ENCODE measurements at places on chromosomes 1 and 21.

GRCh38 chr1:22277662-22278061 is 134.8 kb upstream of the WNT4 start:
- DNase-seq, result no peak

DNA sequence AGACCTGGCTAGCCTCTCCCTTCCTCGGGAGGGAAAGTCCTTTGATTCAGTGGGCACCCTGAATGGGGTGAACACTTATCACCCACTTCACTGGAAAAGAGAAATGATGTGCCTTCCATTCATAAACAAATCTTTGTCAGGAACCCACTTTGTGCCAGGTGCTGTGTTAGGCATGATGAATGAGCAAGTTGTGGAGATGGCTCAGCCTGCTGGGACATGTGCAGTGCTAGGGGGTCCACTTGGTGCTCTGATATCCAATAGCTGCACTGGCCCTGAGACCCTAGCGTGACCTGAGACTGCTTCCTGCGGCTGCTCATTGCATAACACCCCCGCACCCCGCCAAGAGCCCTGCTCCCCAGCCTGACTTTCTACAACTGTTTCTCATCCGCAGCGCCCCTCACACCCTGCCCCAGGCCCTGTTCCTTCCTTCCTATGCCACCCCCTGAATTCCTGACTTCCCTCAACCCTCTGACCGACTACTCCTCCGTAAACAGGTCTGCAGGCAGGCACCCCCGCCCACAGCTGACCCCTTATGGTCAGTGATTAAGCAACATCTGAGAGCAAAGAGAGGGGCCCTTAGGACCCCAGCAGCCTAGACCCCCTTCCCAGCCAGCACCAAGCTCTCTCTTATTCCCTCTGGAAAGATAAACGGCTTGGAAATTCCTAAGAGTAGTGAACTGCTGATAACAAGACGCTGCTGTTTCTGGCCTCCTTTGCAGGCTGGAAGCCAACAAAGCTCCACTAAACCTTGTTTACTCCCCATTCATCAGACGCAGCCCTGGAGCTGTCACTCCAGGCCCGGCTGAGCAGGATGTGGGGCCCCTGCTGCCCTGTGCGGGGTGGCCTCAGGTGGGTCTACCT is 12.9 kb downstream of the CSRP1 start:
- no peak for DNase-seq

- DNase-seq, result peak; percentile 71
These were observed 157.7 kb downstream of the HHIPL2 start for GRCh38 chr1:222390181-222390580.

DNA sequence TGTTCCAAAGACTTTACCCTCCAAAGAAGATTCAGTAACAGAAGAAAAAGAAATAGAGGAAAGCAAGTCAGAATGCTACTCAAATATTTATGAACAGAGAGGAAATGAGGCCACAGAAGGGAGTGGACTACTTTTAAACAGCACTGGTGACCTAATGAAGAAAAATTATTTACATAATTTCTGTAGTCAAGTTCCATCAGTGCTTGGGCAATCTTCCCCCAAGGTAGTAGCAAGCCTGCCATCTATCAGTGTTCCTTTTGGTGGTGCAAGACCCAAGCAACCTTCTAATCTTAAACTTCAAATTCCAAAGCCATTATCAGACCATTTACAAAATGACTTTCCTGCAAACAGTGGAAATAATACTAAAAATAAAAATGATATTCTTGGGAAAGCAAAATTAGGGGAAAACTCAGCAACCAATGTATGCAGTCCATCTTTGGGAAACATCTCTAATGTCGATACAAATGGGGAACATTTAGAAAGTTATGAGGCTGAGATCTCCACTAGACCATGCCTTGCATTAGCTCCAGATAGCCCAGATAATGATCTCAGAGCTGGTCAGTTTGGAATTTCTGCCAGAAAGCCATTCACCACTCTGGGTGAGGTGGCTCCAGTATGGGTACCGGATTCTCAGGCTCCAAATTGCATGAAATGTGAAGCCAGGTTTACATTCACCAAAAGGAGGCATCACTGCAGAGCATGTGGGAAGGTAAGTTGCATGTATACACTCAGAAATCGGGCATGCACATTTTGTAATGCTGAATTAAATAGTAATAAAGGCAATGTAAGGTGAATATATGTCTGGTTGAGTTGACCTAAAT is 97.2 kb downstream of the ZFYVE9 start:
- no peak for DNase-seq

GRCh38 chr1:187759825-187760333 is 931.1 kb downstream of the PLA2G4A start:
- DNase-seq, result no peak

DNA sequence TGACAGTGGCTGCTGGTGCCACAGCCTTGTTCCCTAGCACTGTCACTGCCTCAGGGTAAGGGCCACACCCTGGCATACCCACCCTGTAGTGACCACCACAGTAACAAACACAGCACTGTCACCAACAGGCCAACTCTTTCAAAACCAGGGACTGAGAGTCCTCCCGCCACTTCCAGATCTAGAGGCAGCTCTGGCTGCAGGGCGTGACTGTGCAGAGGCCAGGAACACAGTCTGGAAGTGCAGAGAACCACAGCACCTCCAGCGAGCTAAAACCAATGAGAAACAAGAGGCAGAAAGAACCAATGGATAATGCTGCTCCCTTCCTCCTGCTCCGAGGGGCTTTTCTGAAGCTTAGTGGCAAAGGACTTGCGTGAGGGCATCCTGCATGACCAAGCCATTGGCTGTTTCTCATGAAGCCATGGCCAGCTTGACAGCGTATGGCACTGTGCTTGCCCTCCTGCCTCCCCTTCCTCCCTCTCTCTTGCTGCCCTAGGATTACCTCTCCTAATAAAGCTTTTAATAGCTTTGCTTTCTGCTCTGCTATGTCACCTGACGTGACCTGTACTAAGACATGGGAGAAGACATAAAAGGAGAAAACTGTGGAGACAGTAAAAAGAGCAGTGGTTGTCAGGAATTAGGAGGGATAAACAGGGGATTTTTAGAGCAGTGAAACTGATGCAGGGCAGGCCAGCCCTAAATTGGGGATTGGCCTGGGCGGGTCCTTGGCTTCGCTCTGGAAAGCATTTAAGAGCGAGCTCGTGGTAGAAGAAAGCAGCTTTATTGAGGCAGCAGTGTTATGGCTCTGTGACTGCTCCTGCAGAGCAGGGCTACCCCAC is 7.2 kb downstream of the PARP1 start:
- DNase-seq, result no peak

GRCh38 chr1:978835-979743 is 2.8 kb downstream of the PERM1 start:
- no peak for DNase-seq

- DNase-seq, result no peak
These were observed 67.3 kb downstream of the STUM start for GRCh38 chr1:226615876-226616275.

DNA sequence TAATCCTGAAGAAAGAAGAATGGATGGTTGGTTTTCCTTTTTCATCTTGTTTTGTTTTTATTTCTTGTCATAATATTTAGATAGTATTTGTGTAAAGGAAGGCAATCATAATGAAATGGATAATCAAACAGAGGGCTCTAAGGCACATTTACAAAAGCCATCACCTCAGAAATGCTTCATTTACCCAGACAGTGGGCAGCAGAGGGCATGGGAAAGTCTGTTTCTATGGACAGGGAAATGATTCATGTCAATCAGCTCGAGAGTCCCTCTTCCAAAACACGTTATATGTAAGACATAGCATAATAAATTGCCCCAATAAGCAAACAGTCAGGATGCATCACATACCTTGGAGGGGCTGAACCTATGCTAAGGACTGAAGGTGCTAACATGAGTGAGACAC is 426.1 kb downstream of the PLPP3 start:
- no peak for DNase-seq

- DNase-seq, result no peak
These were observed 121.9 kb downstream of the KCNK1 start for GRCh38 chr1:233735847-233736246.

DNA sequence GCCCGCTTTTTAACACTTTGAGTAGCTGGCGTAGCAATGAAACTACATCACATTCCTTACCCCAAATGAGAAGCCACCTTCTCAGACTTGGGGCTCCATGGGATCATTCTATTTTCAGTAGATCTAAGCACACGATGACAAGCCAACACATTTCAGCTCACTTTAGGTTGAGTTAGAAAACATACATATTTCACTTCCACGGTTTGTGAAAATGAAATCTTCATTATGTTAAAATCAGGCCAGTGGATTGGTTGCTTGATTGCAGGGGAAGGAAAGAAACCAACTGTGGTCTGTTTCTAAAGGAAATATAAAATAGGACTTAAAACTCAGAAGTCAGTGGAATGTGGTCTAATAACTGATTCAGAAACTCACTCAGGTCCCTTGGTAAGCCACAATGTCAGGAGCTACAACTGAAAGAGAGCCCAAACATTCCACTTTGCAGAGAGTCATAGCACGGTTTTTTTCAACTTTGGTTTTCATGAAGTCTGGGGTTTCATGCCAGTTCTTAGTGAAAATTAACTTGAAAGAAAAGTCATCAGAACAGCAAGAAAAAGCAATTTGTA is 82.3 kb upstream of the TIAM1 start:
- peak; percentile 58 for DNase-seq

GRCh38 chr1:180600343-180600742 is 31.5 kb upstream of the XPR1 start:
- no peak for DNase-seq

DNA sequence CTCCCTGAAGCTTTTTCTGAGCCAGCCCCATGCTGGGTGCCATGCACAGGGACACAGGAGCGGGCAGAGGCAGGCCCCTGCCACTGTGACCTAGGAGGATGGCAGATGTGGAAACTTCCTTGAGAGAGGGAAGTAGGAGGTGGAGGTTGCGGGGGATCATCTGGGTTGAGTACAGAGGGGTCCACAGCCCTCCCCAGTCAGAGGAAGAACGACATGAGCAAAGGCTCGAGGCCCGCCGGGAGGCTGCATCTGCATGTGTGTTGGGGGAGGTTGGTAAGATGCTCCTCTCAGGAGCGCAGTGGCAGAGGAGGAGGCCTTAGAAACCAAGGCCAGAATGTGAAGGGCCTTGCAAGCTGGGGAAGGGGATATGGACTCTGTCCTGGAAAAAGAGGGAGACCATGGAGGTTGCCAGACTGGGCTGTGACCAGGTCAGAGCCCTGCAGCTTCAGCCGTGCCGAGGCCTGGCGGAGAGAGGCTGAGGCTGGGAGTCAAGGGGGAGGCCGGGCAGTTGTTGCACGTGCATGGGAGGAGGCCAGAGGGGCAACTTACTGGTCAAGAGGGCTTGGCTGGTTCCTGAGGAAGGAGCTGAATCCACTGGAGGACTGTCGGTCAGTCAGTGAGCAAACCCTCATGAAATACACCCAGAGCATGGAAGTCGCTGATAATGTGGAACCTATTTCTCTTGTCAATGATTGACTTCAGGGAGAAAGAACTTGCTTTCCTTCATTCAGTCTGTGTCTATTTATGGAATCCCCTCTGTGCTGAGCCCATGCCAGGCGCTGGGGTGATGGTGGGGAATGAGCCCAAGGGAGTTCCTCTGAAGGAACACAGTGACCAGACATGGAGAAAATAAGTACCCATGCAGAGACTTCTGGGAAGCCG is 31.7 kb downstream of the A3GALT2 start:
- DNase-seq, result no peak

GRCh38 chr1:83626603-83627002 is 372.3 kb downstream of the TTLL7 start:
- DNase-seq, result no peak

GRCh38 chr1:4868521-4868920 is 214.1 kb downstream of the AJAP1 start:
- no peak for DNase-seq

DNA sequence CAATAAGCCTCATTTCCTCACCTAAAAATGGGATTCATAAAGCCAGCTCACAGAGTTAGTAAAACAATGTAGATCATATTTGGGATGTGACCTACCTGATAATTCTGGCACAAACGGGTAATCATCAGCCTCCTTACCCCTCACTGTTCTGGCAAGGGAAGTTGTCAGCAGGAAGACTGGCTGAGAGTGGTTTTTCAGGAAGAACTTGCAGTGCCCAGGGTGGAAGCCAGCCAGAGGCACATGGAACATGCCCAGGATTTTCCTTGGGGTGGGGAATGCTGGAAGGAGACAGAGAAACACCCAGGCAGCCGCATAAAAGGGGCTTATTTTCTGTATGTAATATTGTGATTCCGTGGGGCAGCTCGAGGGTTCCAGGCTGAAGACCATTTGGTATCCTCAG is 7.7 kb upstream of the SLC5A9 start:
- no peak for DNase-seq

GRCh38 chr1:162954824-162955223 is 93.8 kb upstream of the CCDC190 start:
- peak; percentile 38 for DNase-seq

- no peak for DNase-seq
These were observed 33.4 kb downstream of the CENPF start for GRCh38 chr1:214636436-214636835.

DNA sequence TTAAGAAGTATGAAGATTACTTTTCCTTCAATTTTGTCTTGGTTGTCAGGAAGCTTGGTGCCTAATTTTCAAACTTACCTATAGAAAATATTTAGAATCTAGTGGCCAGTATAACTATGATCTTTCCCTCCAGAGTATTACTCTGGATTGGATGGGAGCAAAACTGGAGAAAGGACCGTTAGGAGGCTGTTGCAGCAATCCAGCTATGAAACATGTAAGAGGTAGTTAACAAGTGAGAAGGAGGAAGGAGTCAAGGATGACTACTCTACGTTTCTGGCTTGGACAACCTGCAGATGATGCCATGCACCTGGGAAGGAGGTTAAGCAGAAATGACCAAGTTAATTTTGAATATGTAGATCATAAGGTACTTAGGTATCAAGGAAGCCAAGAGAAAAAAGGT is 3.5 kb upstream of the ACP6 start:
- DNase-seq, result no peak

GRCh38 chr1:198763298-198763714 is 124.5 kb downstream of the PTPRC start:
- peak; percentile 13 for DNase-seq

DNA sequence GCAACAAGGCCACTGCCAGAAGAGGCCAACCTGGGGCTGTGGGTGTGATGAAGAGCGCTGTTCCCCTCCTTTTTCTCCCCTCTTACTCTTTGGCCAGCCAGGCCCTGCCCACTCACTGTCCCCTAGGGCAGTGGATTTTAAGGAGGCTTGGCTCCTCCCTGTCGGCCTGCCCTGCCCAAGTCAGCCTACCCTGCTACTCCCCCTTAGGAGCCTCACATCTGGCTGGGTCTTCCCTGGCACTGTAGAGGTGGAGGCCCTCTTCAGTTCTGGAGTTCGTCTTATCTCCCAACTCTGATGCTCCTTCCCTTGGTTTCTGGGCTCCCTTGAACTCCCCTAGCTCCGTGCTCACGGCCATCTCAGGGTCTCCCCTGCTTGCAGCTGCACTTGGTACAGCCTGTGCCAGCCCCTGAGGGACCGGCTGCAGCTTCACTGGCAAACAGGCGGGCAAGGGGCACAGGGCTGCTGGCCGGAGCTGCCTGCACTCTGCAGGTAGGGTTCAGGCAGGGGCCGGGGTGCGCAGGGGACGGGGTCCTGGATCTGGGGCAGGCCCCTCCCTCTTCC is 4.0 kb downstream of the AMPD2 start:
- DNase-seq, result no peak
